ENCODE measurements at places on chromosomes 13 and 19.

GRCh38 chr19:5588906-5589676 lies 21.3 kb upstream of the TINCR start:
- DNase-seq, result no peak

GRCh38 chr13:40163066-40164000 lies 503.1 kb downstream of the FOXO1 start:
- no peak for DNase-seq

- DNase-seq, result no peak
These were observed 40.1 kb upstream of the KLF2 start for GRCh38 chr19:16284505-16284904.

- no peak for DNase-seq
These were observed 58.3 kb downstream of the MBNL2 start for GRCh38 chr13:97280478-97280877.

- DNase-seq, result no peak
These were observed 252.5 kb downstream of the LHFPL6 start for GRCh38 chr13:39350461-39350881.

DNA sequence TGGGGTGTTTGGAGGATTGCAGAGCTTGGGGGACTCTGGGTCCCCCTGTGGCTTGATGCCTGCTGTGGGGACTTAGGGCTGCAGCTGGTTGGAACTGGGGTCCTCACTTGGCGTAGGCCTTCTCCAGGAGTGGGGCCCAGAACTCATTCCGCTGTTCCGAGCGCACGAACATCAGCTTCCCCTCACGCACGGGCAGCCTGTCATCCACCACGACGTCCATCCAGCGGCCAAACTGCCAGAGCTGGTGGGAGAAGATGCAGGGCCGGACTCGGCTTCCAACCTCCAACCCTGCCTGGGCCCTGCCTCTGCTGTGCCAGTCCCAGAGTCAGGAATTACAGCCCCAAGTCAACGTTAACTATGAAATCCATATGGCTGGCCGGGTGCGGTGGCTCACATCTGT lies 2.6 kb downstream of the CAPN12 start:
- no peak for DNase-seq

- DNase-seq, result no peak
These were observed 621.4 kb downstream of the DIAPH3 start for GRCh38 chr13:59542303-59542702.

GRCh38 chr19:20237773-20238623 lies 71.0 kb downstream of the ZNF486 start:
- peak; percentile 85 for DNase-seq

DNA sequence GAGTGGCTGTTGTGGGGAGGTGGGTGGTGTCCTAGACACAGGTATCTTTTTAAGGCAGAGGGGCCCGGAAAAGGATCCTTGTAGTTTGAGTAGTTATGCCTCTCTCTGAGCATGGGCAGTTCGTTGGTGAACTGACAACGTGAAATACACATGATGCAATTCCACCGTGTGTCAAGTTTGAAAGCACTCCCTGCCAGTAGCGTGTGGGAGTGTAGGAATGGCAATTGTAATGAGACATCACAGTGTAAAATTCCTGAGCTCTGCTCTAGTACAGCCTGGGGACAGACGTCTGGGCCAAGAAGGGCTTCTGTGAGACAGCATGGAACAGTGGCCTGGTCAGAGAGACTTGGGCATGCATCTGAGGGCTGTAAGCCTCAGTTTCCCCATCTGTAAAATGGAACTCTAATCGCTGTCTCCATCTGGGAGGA lies 10.4 kb upstream of the ASF1B start:
- DNase-seq, result peak; percentile 79

GRCh38 chr19:28294395-28294794 lies 918.6 kb downstream of the UQCRFS1 start:
- DNase-seq, result no peak

DNA sequence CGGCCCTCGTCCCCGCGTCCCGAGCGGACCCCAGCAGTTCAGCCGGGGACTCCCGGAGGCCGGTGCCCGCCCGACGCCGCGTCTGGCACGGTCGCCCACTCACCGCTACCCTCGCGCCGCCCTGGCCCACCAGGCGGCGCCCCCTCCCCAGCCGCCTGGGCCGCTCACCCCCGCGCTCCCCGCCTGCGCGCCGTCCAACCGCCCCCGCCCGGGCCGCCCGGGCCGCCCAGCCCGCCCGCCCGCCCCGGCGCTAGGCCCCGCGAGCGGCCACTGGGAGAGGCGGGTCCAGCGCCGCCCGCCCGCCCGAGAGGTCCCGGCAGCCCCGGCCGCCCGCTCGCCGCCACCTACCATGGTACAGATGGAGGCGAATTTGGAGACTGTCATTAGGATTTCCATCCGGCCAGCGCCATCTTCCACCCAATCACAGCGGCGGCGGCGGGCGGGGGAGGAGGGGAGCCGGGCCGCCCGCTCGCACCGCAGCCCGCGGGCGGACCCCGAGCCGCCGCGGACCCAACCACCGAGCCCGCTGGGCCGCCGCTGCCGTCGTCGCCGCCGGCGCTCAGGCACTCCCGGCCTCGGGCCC lies at the start of gene USP12:
USP12 (minus strand) TSS at position 568 of the 583 bp plus-strand sequence; CDS start at position 396, 172 bp downstream.
- peak; percentile 49 for DNase-seq

DNA sequence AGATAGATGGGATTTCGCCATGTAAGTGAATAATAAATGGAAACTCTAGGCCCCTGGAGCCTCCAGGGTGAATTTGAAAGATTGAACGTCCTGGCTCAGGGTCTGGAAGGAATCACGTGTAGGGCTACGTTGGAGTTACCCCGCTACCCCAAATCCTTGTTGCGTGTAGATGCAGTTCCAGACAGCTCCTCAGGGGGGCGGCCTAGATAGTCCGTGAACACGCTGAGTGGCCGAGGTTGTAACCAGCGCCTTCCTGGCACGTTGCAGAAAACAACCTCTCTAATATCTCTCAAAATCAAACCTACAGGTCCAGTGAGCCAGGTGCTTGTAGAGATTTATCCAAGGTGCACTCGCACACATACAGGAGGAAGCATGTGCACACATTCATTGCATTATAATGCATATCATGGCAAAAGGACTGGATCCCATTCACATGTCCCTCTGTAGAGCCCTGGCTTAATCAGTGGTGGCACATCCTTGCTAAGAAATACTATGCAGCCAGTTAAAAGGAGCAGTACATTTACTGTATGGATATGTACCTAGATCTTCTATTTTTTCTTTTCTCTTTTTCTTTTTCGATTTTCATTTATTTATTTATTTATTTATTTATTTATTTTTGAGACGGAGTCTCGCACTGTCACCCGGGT lies 2.5 kb upstream of the KEAP1 start:
- DNase-seq, result peak; percentile 78

DNA sequence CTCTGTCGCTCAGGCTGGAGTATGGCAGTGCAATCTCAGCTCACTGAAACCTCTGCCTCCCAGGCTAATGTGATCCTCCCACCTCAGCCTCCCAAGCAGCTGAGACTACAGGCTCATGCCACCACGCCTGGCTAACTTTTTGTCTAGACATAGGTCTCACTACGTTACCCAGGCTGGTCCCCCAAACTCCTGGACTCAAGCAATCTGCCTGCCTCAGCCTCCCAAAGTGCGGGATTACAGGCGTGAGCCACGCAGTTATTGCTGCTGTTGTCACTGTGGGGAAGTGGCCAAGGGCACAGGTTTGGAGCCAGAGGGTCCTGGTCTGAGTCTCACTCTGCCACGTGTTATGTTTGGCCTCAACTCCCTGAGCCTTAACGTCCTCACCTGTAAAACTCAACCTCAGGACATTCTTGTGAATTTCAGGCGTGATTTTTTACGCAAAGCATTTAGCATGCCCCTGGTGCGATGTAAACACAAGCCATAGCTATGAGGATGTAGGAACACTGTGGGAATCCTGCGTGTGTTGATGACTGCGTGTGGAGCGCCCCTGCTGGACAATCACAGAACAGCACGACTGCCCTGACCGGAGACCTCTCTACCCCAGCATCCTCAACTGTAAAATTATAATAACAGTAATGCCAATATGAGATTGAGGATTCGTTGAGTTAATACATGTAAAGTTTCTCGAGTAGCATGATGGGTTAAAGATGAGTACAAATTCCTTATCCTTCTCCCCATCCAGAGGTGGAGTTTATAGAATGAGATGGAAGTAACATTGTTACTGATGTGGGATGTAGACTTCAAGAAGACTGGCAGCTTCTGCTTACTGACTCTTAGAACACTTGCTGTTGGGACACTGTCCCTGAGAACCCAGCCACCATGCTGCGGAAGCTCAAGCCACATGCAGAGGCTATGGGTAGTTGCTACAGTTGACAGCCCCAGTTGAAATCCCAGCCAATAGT lies 41.8 kb upstream of the PNMA8B start:
- DNase-seq, result peak; percentile 51

- no peak for DNase-seq
These were observed 133.6 kb upstream of the MYO16 start for GRCh38 chr13:108495646-108496361.

GRCh38 chr19:1251330-1252220 lies 3.2 kb downstream of the MIDN start:
- peak; percentile 55 for DNase-seq

- no peak for DNase-seq
These were observed 4.1 kb upstream of the C1QTNF9B start for GRCh38 chr13:23901365-23901764.

GRCh38 chr13:41978007-41978406 lies 17.1 kb upstream of the VWA8 start:
- no peak for DNase-seq

- DNase-seq, result no peak
These were observed 127.7 kb upstream of the ZNF536 start for GRCh38 chr19:30244533-30244932.

GRCh38 chr13:109989155-109989554 lies 202.8 kb upstream of the IRS2 start:
- DNase-seq, result peak; percentile 39

DNA sequence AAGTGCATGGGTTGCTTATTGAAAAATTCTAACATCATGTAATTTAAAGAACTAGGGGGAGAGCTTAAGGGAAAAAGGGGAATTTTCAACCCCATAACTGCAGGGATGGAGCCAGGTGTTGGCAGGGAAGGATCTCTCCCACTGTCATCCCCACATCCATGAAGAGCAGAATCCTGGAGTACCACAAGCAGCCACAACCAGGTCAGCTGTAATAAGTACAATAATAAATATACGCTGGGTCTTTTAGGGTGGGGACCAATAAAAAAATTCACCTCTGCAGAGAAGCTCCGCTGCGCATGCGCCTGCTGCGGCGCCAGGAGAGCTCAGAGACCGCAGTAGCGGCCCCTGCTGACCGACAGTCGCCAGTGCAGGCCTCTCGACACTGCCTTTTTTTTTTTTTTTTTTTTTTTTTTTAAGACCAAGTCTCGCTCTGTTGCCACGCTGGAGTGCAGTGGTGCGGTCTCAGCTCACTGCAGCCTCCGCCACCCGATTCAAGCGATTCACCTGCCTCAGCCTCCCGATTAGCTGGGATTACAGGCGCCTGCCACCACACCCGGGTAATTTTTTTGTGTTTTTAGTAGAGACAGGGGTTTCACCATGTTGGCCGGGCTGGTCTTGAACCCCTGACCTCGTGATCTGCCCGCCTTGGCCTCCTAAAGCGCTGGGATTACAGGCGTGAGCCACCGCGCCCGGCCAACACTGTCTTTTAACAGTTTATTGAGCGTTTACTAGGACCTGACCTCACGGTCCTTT lies 2.5 kb upstream of the EEF2 start:
- peak; percentile 90 for DNase-seq

GRCh38 chr19:7191946-7192691 lies 102.1 kb downstream of the INSR start:
- DNase-seq, result no peak

GRCh38 chr19:1861599-1862031 lies 1.8 kb downstream of the KLF16 start:
- no peak for DNase-seq

DNA sequence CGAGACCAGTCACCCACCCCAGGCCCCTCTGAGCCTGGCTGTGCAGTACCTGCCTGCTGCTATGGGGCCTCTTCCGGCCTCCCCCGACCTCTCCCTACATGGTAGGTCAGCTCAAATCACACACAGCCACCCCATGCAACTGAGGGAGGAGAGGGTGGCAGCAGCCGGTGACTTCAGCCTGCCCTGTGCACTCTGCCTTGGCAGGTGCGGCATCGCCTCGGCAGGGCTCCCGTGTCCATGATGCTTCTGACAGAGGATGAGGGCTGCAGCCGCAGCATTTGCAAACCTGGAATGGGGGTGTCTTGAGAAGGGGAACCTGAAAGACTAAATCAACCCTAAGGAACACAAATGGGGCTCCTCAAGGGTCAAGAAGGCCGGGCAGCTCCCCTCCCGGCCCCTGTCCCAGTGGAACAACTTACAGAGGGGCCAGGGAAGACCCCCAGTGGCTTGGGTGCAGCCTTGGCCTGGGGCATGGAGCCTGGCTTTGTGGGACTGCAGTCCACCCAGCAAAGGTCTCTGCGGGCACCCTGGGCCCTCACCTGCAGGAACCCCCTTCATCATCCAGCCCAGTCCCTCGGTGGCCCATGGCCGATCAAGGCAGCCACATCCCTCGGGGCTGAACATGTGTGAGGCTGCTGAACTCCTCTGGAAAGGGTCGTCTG lies 6.7 kb downstream of the TEX29 start:
- no peak for DNase-seq

DNA sequence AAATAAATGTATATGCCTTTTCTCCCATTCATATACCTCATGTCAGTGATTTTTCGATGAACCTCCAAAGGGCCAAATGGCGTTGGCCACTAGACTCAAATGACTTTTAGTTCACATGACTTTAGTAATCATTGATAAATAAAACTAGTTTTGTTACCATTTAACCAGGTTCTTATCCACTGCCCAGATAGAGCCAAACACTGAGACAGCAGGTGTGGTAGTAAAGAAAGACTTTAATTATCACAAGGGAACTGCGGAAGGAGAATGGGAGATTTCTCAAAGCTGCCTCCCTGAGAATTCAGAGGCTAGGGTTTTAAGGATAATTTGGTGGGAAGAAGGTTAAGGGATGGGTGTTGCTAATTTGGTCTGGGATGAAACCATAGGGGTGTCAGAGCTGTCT lies 19.4 kb upstream of the KBTBD6 start:
- DNase-seq, result no peak

- peak; percentile 78 for DNase-seq
These were observed 10.0 kb upstream of the IGSF23 start for GRCh38 chr19:44603201-44603945.

- DNase-seq, result no peak
These were observed 1653.0 kb upstream of the MIR17HG start for GRCh38 chr13:89694451-89694850.

- DNase-seq, result peak; percentile 91
These were observed 1.5 kb upstream of the HCN2 start for GRCh38 chr19:588093-588740.

GRCh38 chr19:49906879-49907564 lies 10.3 kb upstream of the IL4I1 start:
- DNase-seq, result no peak

DNA sequence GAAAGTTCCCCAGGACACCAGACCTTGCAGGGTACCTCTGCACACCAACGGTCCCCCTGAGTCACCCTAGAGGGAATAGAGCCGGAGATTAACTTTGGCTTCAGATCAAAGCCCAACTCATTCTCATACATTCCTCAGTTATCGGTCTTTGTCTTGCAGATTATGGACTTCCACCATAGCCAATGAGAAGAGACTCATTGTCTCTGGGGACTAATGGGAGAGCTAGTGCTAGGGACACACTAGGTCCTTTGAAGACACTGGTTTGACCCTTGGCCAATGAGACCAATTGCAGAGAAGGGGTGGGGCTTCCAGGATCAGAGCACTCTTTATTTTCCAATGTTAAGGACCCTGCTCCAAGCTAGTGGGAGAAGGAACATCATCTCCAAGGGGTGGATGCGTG lies 6.1 kb downstream of the KLK7 start:
- no peak for DNase-seq

- no peak for DNase-seq
These were observed 10.6 kb downstream of the BCKDHA start for GRCh38 chr19:41408256-41408655.
